Hematopoietic multipotent progenitor cell treated with erythropoietin and hydrocortisone succinate and interleukin-3 and kit ligand, for 17 days (in vitro differentiated cells): ENCODE measurements at places on chromosomes 11 and 22.

DNA sequence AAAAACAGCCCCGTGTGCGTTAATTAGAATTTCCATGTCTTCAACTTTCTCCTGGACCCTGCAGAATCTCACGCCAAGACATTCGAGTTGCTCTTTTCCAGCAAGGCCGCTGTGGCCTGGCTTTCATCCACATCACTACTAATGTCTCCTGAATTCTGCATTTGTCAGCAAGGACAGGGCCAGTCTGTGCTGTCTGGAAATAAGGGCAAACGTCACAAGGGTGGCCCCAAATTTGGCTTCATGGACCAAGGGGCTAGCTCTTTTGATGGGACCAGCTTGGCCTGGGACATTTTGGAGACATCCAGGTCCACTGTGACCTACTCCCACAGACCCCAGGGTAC lies 33.4 kb downstream of the KCNQ1OT1 start:
- DNase-seq: no peak

GRCh38 chr22:42300259-42301076 lies 30.0 kb upstream of the TCF20 start:
- no peak for DNase-seq

- DNase-seq: no peak
These were observed 202.4 kb downstream of the BARX2 start for GRCh38 chr11:129578006-129578405.

- no peak for DNase-seq
These were observed 97.8 kb downstream of the PKNOX2 start for GRCh38 chr11:125262194-125262829.

DNA sequence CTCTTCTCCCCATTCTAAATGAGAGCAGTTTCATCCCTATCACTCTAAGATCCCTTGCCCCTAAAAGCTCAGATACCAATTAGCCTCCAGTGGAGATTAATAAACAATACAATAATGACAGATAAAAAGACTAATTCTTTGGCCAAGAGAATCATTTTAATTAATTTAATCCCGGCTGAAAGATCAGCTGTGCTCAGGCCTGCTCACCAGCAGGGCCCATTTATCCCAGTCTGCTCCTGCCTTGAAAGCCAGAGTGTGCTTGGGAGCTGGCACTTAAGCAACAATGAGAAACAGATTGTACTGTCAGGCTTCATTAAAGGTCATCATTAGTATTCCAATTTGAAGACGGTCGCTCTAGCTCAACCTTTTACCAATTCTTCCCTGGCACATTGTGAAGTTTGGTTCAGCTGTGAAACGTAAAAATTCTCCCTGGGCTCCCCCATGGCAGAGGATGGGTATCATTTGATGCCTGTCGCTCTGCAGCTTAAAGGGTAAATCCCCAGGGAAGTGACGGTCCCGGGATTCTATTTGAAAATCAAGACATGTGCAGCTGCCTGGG lies 36.1 kb upstream of the HTATIP2 start:
- no peak for DNase-seq

- no peak for DNase-seq
These were observed 11.6 kb downstream of the GRIK4 start for GRCh38 chr11:120523196-120523595.

DNA sequence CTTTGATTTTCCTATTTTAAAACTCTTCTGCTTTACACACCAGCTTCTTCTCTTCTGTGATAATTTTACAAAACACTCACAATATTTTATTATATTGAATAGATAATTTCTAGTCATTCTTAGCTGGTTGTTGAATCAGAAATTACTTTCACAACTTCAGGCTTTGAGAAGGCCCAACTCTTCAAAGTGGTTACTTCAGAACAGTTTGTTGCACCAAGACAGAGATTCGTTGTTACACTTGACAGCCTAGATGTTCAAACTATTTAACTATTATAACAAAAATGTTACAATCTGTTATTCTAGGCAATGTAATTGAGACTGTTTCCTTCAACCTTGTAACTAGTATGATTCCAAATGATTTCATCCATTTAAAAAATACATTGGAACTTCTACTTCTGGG lies 333.2 kb upstream of the CHORDC1 start:
- DNase-seq: no peak

- no peak for DNase-seq
These were observed 76.2 kb upstream of the VPREB1 start for GRCh38 chr22:22168190-22168940.

- DNase-seq: no peak
These were observed 43.1 kb downstream of the HSD17B12 start for GRCh38 chr11:43723617-43724016.

DNA sequence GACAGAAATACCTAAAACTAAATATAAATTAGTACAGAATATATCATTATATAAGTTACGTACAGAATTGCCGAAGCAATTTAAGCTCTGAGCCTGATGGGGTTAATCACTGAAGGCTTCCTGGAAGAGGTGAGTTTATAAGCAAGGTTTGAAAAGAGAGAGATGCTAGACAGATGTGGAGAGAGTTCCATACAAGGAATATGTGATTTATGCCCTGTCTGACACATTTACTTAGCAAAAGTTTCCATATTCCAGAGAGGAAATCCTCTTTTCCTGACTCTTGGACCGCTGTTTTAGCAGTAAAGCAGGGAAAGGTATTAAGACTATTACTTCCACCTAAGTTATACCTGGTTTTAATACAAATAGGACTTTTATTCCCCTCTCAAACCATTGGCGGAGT lies 65.1 kb downstream of the DBX1 start:
- no peak for DNase-seq

GRCh38 chr22:37454857-37455686 lies 27.8 kb upstream of the ELFN2 start:
- DNase-seq: peak; percentile 12

DNA sequence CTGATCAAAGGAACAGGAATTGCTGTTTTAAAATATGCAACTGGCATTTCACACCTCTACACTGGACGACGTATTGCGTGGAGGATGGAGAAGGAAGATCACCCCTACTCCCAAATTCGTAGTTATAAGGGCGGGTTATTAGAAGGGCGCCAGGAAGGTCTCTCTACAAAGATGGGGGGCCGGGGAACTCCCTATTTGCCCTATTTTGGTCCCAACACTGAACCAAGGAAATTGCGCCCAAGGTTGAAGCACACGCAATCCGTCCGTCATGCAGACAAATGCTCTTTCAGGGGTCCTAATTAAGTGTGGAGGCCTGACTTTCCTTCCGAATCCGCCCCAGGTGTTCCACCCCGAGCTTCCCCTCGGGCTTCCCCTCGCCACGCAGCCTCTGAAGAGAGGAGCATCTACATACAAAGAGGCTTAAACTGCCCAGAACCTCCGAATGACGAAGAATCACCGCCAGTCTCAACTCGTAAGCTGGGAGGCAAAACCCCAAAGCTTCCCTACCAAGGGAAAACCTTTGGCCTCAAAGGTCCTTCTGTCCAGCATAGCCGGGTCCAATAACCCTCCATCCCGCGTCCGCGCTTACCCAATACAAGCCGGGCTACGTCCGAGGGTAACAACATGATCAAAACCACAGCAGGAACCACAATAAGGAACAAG lies 396 bp downstream of the NPAT start:
- DNase-seq: no peak

DNA sequence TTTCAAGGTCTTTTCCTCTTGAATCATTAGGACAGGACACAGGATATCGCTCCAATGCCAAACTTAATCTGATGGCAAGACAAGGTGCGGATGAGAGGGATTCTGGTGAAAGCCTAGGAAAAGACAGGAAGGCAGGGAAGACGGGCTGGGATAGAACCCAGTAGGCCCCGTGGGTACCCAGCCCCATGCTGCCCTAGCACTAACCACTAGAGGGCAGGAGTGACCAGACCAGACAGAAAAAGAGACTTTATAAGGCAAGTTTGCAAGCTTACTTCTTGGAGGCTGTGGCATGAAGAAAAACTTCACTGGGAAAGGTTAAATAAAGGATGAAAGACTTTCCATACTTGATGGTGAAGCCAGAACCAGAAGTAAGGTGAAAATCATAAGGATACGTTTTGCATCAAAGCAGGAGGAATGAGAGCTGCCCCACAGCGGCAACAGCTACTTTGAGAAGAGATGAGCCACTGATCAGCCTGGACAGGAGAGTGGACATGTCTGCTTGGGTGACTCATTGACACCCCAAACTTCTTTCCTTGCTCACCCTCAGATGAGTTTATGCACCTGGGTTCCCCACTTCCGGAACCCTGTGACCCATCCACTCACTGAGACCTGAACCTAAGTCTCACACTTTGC lies 39.8 kb downstream of the SYN3 start:
- DNase-seq: peak; percentile 24

GRCh38 chr11:105162506-105162905 lies 22.9 kb upstream of the CARD18 start:
- DNase-seq: no peak

GRCh38 chr11:15159085-15159484 lies 44.4 kb downstream of the INSC start:
- DNase-seq: no peak

GRCh38 chr11:84958295-84958694 lies 668.8 kb downstream of the DLG2 start:
- no peak for DNase-seq

GRCh38 chr11:100004541-100004940 lies 682.5 kb upstream of the ARHGAP42 start:
- no peak for DNase-seq

- no peak for DNase-seq
These were observed 5.7 kb downstream of the PATE2 start for GRCh38 chr11:125772834-125773505.

GRCh38 chr11:91854780-91855179 lies 369.8 kb upstream of the FAT3 start:
- DNase-seq: no peak

DNA sequence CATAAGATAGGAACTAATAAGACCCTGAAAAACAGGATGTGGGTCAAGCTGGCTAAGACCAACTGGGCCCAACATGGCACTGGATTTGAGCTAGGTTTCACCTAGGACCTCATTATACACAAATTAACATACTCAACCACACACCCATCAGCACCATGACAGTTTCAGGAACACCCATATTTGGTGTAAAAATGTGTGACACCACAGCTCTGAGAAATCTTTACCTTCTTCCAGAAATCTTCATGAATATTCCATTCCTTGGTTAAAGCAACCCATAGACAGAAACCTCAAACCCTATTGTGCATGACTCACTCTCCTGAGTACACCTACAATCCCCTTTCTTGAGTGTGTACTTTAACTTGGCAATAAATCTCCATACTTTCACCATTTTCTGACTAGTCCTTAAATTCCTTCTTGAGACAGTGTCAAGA lies 378.8 kb downstream of the DYNC2H1 start:
- DNase-seq: no peak

DNA sequence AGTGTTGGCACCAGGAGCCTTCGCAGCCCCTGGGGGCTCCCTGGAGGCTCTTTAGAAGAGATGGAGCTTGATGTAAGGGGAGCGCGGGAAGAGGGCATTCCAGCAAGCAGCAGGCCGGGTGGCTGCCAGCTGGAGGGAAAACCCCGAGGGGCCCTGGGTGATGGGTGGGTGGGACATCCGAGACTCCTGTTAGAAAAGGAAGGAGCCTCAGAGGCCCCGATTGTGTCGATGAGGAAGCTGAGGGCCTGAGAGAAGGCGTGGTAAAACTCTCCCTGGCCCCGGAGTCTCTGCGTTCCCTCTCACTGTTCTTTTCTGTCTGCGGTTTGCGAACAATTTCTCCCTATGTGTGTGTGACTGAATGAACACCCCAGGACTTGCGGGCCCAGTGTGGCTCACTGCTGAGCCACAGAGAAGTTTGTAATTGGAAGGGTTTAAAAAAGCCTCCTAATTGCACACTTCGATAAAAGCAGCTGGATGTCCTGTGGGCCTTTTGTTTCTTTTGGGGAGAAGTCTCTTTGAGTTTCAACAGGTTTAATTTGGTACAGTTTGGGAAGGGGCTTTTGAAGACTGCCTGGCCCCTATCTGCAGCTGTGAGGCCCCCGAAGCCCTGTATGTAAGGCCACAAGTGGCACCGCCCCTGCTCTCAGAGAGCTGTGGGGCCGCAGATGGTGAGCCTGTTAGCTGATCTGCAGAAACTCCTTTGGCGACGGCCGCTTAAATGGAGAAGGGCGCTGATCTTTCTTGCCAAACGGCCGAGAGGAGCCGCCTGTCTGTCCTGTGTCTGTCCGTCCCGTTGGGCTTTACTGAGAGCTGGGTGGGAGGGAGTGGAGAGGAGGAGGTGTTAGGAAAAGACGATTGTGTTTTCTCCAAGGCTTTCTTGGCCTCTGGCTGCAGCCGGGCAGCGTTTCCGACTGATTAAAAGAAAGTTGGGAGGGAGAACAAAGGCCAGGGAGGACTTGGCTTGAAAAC lies 2.0 kb downstream of the FBLN1 start:
- DNase-seq: no peak

GRCh38 chr11:33691066-33691864 lies 9.4 kb downstream of the C11orf91 start:
- no peak for DNase-seq

DNA sequence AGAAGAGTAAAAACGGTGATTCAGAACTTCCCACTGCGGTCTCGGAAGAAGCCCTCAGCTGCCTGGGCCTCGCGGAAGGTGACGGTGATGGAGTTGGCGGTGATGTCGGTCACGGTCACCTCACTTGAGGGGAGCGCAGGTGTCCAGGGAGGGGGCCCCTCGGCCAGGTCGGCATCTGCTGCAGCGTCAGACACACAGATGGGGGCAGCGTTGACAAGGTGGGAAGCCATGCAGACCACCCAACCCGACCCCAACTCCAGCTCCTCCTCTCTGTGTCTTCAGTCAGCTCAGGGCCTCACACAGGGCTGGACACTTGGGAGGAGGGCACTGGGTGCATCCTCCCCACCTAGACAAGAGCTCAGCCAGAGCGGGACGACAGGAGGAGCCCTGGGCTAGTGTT lies 18.6 kb downstream of the CBX7 start:
- DNase-seq: no peak

DNA sequence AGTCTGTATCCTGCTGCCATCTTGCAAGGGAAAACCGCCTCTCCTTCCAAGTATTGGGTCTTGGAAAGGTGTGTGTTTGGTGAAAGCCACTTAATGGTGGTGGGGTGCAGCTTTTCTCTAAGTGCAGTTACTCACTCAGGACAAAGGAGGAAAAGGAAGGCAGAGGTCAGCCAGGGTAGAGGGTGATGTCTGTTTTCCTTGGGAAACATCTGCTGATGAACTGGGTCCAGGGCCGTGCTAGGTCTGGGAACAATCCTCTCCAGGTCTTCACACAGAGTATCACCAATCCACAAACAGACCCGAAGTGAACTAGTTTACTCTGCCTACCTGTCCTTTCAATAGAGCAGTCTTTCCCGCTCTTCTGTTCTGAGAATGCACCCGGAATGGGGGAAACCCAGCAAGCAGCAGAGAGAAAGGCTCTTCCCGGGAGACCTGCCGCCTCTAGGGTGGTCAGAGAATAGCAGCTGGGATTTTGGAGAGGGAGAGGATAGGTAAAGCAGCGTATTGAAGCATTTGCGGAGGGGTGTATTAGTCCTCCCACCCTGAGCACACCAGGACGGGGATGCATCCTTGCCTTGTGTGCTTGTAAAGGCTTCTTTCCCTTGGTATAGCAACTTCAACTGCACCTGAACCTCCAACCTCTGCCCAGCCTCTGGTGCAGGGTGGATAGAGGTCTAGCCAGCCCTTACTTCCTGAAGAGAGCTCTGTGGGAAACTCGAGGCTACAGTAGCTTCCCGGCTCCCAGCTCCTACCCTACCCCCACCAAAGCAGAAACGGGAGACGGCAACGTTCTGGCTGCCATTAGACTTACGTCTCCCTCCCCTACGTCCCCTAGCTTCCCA lies 20.7 kb downstream of the LHFPL7 start:
- no peak for DNase-seq
